ENCODE measurements at places on chromosomes 3 and 15.

DNA sequence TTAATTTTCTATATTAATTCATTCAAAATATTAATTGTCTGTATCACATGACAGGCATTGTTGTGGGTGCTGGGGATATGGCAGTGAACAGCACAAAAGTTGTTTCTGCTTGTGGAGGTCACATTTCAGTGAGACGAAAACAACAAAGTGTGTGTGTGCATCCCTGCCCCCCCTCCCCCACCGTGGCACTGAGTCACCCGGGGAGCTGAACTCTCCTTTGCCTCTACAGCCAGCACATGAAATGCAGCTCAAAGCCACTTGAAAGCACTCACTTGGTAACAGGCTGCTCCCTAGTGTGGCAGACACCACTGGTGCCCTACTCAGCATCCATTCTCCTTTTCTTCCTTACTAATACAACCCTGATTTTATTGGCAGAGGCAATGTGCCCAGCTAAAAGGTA, 16.9 kb upstream of the SCAMP5 start:
- no peak for DNase-seq

DNA sequence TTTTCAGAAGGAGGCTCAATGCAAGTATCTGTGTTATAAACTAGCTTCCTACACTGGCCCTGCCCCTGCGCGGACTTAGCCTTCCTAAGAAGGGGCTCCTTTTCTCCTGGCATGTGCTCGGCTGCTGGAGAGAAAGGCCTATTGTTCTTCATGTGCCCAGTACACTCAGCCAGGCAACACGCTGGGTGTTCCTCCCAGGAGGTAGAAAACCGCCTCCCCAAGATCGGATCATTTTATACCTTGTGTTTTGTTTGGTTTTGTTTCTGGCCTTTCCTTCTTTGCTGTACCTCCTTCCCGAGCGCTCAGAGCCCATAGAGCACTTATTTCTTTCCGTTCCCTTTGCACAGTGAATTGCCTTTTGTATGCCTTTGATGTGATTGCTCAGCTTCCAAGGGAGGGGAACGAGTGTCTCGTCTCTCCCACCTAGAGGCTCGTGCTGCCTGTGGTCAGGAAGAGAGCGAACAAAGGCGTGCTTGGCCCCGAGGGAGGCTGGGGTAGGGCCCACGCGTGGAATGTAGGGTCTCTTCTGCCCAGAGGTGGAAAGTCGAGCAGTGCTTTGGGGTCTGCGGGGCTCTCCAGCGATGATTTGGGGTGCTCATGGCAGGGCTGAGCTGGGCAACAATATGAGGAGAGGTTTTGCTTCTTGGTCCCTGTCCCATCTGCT, 30.0 kb downstream of the CCNL1 start:
- DNase-seq, result peak; percentile 58

DNA sequence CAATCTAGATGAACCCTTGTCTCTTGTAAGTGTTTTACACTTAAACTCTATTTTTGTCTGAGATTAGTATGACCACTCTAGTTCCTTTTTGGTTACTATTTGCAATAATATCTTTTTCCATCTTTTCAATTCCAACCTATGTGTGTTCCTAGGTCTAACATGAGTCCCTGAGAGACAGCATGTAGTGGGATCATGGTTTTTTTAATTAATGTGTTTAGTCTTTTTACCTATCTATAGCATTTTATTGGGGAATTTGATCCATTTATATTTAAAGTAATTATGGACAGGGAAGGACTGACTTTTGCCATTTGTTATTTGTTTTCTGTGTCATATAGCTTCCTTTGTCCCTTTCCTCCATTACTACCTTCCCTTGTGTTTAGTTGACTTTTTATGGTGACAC, 21.7 kb downstream of the TNFSF10 start:
- no peak for DNase-seq

DNA sequence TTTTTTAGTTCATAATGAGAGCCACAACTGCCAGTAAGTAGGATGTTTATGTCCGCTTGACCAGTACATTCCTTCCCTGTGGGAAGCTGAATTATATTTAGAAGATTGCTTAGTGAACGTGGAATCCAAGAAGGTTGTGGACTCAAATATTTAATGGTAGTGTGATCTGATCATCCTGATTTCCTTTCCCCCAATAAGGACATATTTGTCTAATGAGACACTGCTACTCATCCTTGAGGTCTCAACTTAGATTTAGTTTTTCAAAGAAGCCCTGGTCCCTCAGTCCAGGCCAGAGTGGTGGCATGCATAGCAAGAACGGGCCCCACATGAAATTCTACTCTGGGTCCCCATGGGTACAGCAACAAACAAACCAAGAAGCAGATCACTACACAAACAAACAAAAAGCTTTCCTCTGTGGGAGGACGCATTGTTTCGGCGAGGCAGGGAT, 60.8 kb downstream of the USP13 start:
- DNase-seq, result no peak

- no peak for DNase-seq
Measured at GRCh38 chr3:168616915-168617314, 521.2 kb upstream of the GOLIM4 start.

All from Caco-2 (cell line).